Stimulated activated CD4-positive, alpha-beta T cell treated with anti-CD3 and anti-CD28 coated beads, Interleukin-12 subunit alpha, Interleukin-12 subunit beta, amount 100 ng/mL, for 24 hours (primary cell): ENCODE measurements at places on chromosomes 13 and 19.

DNA sequence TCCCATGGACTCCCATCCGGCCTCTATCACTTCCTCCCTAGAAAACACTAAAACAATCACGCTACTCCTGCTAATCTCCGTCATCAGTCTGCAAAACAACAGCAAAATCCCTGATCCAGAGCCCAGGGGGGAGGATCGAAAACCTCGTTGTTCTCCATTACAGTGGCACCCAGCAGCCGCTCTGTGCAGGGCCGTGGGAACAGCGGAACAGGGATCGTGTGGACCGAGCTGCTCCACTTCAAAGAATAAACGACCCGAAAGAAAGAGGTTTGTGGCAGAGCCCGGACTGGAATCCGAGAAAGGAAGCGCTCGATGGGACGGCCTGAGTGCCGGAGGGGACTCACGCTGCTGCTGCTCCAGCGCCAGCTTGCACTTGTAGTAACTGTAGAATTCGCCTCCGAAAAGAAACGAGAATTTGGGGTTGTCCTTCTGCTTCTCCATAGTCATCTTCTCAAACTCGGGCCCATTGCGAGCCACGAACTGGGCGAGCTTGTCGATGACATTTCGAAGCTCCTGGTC is 652 bp downstream of the CHERP start:
- no peak for DNase-seq

- DNase-seq = no peak
Observed at GRCh38 chr19:50794876-50795663, 4.9 kb downstream of the ACP4 start.

GRCh38 chr13:40776681-40777165 is 5.7 kb upstream of the MRPS31 start:
- DNase-seq = no peak

- DNase-seq = no peak
Observed at GRCh38 chr13:45564133-45564776, 51.3 kb downstream of the ERICH6B start.

DNA sequence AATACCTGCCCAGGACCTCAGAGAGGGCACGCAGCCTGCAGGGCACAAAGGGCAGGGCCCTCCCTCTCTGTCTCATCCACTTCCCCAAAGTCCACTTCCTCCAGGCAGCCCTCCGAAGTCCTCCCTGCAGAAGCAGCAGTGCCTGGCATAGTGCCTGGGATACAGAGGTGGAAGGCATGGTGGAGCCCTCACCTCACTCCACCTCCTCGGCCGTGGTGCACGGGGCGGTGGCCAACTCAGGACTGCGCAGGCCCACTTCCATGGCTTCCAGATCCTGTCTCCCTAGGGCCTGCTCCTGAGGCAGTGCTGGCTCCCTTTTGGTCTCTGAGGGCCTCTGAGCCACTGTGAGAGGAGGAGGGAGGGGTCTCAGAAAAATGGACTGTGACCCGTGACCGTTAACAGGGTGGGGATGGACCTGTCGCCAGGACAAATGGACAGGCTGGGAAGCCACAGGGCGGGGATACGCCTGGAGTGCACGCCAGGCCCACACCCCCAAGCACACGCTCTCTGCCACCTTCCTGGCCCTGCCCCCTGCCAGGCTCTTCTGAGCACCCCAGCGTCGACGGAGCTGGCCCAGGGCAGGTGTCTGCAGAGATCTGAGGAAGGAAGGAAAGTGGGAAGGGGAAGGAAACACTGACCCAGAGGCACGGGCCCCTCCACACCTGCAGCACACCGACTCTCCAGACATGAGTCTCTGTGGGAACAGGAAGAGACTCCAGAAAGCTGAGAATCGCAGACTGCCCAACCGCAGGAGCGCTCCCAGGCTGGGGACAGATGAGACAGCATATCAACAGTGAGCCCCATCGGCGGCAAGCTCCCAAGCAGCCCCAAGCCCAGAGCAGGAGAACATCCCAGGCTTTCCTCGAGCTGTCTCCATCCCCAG is 8.4 kb downstream of the REXO1 start:
- DNase-seq = no peak

DNA sequence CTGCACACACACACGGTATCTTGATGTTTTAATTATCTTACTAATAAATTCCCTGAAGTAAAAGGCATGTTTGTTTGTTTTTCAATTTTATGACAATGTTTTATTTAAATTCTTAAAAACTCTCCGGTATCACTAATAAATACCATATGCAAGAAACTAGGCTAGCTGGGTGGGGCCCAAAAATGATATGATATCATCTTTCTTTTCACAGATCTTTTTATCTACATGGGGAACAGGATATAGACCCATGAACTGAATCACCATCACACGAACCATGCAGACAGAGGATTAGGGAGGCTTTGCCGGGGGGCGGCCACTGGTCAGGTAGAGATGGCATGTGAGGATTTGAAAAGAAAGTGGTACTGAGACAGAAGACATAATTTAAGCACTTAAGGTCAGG is 266.4 kb downstream of the ENOX1 start:
- DNase-seq = no peak

- DNase-seq = no peak
Observed at GRCh38 chr19:55990831-55991230, 4.3 kb downstream of the NLRP5 start.

- no peak for DNase-seq
Observed at GRCh38 chr19:11023710-11024109, 62.9 kb downstream of the SMARCA4 start.

DNA sequence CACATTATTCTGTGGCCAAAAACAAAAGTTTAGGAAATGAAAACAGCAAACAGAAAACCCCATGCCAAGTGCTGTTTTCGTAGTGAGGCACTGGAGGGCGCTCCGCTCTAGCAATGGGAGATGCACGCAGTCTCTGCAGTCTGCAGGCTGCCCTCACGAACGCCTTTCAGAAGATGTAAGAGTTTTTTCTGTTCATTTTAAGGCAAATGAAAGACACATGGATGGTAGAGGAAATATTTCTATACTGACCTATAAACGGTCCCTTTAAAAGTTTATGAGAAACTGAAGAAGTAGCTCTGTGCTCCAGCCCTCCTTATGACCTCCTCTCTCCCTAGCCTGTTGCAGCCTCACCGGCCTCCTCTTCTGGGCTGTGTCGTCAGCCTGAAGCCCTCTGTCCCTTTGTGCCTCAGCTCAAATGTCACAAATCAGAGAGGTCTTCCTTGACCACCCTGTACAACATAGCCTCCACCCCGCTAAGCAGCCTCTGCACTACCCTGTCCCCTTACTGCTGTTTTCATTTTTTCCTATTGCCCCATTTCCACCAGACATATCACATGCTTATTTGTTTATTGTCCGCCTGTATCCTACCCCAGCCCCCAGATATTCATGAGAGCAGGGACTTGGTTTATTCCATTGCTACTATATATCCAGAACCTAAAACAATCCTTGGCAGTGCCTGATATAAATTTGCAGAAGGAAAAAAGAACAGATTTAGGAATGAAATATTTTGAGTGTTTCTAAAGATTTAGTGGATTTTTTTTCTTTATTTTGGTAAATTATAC is 116.4 kb downstream of the TM9SF2 start:
- DNase-seq = no peak

GRCh38 chr19:28531979-28532378 is 681.0 kb downstream of the UQCRFS1 start:
- no peak for DNase-seq

GRCh38 chr19:2923510-2923909 is 21.3 kb downstream of the ZNF77 start:
- no peak for DNase-seq

GRCh38 chr19:2315818-2316353 is 7.9 kb upstream of the LINGO3 start:
- DNase-seq = no peak

DNA sequence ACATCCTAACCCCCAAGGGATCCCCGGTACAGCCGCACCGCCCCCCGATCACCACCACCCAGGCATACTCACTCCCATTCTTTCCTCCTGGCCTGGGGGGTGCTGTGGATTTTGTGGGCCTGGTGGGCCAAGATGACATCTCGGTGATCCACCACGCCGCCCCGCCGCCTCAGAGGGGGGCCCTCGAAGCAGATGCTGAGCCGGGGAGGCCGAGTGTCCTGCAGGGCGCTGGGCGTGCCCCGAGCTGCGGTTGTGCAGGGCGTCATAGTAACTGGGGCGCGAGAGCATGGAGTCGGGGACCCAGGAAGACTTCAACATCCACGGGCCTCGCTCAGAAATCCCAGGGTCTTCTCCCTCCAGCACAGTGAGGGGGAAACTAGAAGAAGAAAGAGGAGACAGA is 93.4 kb upstream of the CACNA1A start:
- DNase-seq = no peak

GRCh38 chr13:99197117-99197651 is 3.5 kb upstream of the UBAC2 start:
- DNase-seq = no peak

DNA sequence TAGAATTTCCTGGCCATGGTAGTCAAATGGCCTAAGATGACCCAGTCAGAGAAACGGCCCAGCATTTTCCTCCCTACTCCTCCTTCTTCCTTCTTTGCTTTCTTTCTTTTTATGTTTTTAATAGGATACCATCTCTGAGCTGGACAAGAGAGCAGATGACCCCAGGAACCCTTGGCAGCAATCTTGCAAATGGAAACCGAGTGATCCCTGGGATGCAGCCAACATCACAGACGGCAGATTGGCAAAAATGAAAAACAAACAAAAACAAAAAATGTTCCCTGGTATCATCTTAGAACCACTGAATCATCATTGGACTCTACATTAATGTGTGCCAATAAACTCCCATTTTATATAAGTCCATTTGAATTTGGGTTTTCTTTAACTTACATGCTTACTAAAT is 424.4 kb downstream of the FGF14 start:
- no peak for DNase-seq

GRCh38 chr19:31668921-31669320 is 319.7 kb upstream of the TSHZ3 start:
- no peak for DNase-seq

DNA sequence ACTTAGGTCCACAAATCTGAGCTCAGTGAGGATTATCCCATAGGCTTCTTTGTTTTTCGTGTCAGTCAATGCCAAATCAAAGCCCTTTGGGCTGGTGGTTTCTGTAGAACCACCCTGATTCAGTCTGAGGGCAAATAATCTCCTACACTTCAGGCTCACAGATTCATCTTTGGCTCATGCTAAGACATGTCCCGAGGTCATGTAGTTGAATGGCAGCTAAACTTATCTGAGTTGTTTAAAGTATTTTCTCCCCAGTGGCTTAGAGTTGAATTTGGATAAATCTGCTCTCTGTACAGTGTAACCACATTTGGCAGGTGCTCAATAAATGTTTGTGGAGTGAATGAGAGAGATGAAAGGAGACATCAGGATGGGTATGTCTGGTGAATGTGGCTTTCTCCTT is 13.1 kb upstream of the SLC25A42 start:
- no peak for DNase-seq

DNA sequence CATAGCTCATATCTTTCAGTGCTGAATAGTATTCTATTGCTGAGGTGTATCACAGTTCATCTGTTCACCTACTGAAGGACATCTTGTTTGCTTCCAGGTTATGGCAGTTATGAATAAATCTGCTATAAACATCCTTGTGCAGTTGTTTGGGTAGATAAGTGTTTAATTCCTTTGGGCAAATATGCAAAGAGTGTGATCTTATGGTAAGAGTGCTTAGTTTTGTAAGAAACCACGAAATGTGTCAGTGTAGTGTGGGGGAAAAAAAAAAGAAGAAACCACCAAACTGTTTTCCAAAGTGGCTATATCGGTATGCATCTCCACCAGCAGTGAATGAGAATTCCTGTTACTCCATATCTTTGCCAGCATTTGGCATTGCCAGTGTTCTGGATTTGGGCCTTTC is 93.3 kb downstream of the PIBF1 start:
- no peak for DNase-seq

DNA sequence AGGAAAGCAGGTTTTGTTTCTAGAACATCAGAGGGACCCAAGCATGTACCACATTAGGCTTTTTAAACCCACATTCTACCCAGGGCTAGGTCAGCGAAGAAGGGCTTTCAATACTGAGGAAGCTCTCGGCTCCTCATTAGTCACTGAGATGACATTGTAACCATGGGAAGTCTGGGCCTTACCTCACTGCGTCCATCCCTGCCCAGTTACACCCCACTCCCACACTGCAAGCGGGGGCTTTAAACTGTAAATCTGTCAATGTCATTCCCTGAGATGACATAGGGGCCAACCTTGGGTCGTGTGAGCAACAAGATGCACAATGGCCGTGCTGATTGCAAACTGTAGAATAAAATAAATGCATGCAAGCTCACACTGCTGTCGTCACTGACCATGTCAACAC is 21.7 kb upstream of the TFDP1 start:
- no peak for DNase-seq

DNA sequence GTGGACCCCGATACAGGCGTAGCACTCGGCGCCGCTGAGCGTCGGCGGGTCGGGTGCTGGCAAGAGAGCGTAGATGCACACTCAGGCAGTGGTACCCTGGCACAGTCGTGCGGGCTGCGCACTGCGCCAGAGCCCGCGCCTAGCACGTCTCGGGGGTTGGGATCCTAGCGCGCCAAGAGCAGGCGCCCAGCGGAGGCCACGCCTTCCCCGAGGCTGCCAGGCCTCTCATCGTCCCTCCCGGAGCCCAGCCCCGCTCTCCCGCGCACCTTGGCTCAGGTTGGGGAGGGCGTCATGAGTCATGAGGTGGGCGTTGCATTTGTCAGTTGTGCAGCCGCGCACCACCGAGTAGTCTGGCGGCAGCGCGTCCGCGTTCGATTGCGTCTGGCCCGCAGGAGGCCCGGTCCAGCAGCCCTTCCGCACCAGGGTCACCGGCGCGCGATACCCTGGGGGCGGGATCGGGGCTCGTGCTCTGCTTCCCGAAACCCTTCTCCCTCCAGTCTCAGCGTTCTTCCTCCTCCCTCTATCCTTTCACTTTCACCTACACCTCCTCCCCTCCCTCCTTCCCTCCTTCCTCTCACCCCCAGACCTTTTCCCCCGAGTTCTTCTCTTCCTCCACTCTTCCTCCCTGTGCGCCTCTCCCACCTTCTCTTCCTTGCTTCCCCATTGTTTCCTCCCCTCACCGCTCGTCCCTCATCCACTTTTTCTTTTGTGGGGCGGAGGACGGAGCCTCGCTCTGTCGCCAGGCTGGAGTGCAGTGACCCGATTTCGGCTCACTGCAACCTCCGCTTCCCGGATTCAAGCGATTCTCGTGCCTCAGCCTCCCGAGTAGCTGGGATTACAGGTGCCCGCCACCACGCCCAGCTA is 3.5 kb downstream of the LYPD5 start:
- DNase-seq = no peak

DNA sequence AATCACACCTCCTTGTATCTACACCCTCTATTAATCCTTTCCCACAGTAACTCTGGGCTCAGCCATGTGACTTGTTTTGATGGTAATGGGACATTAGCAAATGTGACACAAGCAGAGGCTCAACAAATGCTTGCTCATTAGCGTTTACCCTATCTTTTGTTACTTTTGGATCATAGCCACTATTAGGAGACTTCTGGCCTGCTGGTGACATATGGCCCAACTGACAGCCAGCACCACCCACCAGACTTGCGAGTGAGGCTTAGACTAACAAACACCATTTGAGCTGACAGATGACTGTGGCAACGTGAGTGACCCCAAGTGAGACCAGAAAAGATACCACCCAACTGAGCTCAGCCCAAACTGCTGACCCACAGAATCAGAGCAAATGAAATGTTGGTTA is 154.1 kb downstream of the OLFM4 start:
- DNase-seq = no peak
